ENCODE measurements at places on chromosomes 12 and 14.

- DNase-seq, result no peak
Measured at GRCh38 chr14:99459481-99460100, 21.1 kb downstream of the SETD3 start.

DNA sequence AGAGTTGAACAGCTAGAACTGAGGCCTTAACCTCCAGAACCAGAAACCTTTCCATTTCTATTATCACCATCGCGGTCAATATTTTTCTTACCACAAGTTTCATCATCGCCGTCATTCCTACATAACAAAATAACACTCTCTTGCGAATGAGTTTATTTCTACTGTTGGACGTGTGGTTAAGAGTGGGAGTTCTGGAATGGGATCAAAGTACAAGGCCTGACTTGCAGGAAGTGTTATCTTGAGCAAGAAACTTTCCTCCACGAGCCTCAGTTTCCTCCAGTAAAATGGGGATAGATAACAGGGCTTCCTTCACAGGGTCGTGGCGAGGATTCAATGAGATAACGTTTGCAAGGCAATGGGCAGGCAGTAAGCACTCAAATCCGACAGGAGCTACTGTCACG lies 652 bp downstream of the SART3 start:
- DNase-seq, result no peak

DNA sequence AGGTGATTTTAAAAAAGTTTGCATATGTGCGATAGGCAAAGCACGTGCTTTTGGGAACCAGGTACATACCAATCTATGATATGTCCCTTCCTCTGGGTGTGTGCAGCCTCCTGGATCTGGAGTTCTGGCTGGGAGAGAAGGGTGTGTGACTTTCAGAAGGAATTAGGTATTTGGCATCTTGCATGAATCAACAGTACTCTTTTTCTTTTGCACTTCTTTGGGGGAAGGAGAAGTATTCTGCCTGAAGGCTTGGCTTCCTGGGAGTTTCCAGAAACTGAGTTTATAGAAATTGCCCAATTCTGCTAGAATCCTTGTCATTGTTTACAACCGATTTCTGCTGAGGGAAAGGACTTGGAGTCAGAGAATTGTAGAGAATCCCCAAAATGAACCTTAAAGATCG lies 2.9 kb upstream of the CLMN start:
- no peak for DNase-seq

DNA sequence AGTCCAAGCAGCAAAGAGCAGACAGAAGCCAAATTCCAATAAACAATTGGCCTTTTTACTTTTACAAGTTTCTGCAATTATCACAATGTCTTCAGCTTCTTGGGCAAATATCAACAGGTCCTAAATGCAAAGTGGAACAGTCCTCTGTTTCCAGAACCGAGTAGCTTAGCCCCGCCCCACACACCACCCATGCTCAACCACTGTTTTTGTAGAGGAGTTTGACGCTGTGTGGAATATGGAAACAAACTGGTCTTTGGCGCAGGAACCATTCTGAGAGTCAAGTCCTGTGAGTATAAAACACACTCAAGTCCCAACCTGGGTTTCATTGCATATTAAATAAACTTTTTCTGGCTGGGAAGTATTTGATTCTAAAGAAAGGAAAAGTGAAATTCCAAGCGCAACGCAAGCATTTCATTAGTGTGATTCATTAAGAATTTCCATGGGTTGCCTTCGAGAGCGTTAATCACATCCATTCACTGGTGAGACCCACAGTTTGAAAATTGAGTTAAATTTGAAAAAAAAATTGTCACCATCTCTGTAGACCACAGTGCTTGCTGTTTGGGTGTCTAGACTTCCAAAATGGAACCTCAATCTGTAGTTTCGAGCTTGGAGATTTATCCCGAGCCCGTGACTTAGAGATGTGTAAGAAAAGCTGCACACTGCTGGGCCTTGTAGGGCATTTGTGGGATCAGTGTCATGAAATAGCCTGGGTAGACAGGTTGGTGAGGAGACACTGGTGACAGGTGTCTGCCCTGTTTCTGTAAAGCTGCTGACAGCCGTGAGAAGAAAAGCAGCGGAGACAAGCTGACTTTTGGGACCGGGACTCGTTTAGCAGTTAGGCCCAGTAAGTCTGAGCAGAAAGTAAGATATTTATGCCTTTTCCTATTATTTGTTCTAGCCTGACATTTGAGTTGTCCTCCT lies 96.1 kb downstream of the DAD1 start:
- no peak for DNase-seq

- DNase-seq, result no peak
Measured at GRCh38 chr12:12954878-12955625, 3.1 kb upstream of the GPRC5D start.

- peak; percentile 23 for DNase-seq
Measured at GRCh38 chr14:30355431-30355913, 203.5 kb upstream of the G2E3 start.

GRCh38 chr12:23424685-23425084 lies 524.8 kb downstream of the SOX5 start:
- DNase-seq, result no peak

GRCh38 chr12:96237035-96237434 lies 42.9 kb downstream of the ELK3 start:
- DNase-seq, result no peak

GRCh38 chr12:47705229-47705565 lies 633 bp downstream of the RPAP3 start:
- no peak for DNase-seq

DNA sequence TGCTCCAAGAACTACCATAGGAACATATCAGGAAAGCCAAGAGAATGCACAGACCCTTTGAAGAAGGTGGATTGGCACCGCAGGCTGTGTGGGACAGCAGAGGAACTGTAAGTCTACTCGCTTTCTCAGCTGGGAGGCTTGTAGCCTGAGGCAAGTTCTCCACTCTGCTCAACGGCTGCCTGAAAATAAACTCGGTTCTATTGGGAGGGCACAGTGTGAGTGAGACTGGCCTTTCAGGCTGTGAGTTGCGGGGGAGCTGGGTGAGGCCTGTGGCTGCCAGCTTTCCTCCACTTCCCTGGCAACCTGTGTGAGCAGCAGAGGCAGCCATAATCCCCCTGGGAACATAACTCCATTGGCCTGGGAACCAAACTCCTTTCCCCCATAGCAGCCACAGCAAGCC lies 132.1 kb downstream of the ANKS1B start:
- DNase-seq, result no peak

DNA sequence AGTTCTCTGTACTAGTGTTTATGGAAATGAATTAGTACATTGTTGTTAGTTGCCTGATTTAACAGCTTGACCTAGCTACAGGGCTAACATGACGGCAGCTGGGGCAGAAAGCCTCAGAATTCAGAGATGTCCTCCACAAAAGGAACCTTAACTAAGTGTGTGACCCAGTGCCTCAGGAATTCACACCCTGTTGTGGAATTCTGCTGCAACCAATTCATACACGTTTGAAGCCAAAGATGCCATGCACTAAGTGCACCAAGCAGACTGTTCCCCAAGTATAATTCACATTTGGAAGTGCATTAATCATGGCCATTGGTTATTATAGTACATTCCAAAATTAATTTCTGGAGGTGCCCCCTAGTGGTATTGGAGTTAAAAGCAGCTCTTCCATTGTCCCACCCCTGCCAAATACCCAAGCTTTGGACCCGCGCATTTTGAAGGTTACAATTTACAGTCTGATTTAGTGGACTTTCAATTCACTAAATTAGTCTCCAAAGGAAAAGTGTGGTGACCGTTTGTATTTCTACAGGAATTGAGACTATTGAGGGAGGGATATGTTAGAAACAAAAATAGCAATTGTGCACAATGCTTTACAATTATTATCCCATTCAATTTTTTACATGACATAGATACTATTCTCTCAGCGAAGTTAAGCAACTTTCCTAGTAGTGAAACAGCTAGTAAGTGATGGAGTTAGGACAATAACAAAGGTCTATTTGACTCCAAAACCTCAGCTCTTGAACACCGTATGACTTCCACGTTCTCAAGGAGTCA lies 85.9 kb downstream of the PAX9 start:
- no peak for DNase-seq

GRCh38 chr12:43132291-43132690 lies 419.7 kb downstream of the ADAMTS20 start:
- no peak for DNase-seq

GRCh38 chr12:25979059-25979458 lies 20.6 kb downstream of the RASSF8 start:
- no peak for DNase-seq

GRCh38 chr14:63478010-63478409 lies 65.2 kb downstream of the PPP2R5E start:
- peak; percentile 72 for DNase-seq

DNA sequence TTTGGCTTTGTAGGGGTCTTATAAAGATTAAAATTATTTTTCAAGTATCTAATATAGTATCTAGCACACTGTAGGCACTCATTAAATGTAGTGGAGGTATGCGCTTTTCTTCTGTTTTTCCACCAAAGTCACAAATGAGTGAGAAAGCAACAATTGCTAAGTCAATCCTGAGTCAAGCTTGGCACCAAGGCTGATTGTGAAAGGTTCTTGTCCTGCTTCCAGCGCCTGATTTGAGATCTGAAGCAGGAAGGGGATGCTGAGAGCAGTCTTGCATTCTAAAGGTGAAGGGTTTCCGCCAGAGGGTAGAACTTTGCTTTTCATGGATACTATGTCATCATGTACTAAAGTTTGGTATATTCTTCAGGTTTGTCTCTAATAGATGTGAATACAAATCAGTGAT lies 64.9 kb upstream of the DAAM1 start:
- DNase-seq, result no peak

GRCh38 chr12:92732216-92732615 lies 29.4 kb downstream of the PLEKHG7 start:
- no peak for DNase-seq

GRCh38 chr14:37329189-37330001 lies 131.7 kb downstream of the MIPOL1 start:
- DNase-seq, result no peak

DNA sequence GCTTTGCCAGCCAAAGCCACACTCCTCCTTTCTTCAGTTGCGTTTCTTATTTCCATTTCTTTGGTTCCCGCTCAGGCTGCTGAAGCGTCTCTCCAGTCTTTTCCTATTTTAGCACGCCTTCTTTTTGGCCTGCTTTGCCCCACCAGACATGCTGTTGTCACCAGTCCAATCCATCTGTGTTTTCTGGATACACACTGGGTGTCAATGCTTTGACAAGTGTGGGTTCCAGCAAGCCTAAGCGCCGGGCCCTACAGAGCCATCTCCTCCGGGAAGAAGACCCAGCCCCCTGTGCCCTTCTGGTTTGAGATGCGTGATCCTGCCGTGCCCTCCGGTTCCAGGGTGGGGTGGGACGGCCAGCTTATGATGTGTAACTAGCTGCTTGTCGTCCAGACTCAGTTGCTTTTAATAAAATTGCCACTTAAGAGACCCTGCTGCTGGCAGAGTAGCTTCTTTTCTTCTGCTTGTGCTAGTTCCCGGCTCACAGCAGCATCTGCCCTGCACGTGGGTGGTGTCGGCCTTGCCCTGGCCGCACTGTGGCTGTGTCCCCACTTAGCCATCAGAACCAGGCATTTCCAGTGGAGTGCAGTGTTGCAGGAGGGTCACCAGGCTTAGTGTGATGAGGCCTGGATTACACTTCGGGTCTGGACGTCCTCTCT lies 29.7 kb downstream of the EML1 start:
- DNase-seq, result no peak

- DNase-seq, result no peak
Measured at GRCh38 chr12:97417568-97418218, 44.9 kb upstream of the RMST start.

DNA sequence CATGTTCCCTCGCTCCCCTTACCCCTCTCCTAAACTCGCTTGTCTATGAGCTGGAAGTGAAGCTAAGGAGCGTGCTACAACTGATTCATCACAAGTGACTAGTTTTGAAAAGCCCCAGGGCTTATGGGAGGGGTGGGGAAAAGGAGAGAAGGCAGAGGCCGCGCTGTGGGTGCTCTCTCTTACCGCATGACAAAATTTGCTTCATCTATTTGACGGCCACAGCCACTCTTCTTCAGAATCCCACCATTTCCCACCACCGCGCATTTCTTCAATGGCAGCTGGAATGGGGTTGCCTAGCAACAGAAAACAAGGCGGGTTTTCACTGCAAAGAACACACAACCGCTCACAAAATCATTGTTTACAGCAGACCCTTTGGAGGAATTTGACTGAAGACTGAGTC lies 79.4 kb downstream of the ST8SIA1 start:
- no peak for DNase-seq

GRCh38 chr12:117875744-117876435 lies 92.9 kb downstream of the KSR2 start:
- no peak for DNase-seq

DNA sequence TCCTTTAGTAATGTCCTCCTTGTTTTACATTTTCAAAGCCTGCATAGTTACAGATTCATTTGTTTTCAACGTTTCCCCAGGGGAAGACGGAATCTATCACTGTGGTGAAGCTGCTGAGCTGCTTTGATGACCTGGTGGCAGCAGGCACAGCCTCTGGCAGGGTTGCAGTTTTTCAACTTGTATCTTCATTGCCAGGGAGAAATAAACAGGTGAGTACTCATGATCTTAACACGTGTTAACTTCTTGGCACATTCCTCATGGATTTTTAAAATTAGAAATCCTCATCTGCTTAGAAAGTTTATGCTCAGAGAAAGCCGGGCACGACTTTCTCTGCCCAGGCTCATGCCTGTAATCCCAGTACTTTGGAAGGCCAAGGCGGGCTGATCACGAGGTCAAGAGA lies 44.5 kb downstream of the TECPR2 start:
- no peak for DNase-seq

- peak; percentile 19 for DNase-seq
Measured at GRCh38 chr12:76586764-76587395, 27.3 kb upstream of the OSBPL8 start.

- DNase-seq, result peak; percentile 18
Measured at GRCh38 chr12:52258335-52258901, 16.0 kb upstream of the KRT86 start.

DNA sequence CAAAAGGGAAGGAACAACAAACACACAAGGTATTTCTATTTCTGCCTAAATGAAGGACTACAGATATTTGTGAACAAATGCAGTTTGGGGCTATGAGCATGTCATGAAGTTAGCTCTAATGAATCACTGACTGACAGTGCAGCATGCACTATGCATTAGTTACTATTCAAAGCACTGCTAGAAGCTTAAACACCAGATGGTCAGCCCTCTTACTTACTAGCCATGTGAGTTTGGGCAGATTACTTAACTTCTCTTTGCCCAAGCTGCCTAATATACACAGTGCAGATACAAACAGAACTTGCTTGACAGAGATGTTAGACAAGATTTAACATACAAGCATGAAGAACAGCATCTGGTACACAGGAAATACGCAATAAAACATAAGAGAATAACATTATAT lies 96.0 kb downstream of the ATXN2 start:
- no peak for DNase-seq

DNA sequence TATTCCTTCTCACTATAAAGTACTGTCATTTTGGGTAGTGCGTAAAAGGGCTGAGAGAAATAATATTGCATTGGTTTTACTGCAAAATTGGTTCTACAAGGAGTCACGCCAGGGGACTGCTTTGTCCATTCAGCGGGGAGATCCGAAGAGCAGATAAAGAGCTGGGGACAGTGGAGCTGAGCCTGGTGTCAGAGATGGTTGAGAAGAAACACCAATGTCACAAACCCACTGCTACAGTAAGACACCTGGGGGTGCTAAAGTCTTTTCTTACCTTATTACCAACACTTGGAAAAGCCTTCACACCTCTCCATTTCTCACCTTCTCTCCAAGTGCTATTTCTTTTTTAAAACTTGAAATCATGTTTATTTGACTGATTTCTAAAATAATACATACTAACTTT lies 14.1 kb downstream of the IL31 start:
- DNase-seq, result no peak
